ENCODE measurements at places on chromosomes 1 and 21.

- peak; percentile 21 for DNase-seq
These were observed 68.7 kb downstream of the TRIM11 start for GRCh38 chr1:228337711-228338520.

DNA sequence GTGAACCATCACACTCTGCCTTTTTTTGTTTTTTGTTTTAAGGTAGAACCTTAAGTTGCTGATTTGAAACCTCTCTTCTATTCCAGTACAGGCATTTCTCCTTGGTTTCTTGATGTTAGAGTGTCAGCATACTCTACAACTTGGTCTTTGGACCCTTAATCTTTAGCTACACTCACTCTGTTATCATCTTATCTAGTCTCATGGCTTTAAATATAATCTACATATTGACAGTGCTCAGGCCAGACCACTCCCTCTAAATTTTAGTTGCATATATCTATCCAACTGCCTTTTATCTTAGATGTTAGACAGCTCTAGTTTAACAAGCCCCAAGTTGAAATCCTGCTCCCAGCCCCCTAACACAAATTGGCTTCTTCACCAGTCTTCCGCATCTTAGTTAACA is 22.1 kb downstream of the NME7 start:
- no peak for DNase-seq

- no peak for DNase-seq
These were observed 65.6 kb upstream of the ERRFI1 start for GRCh38 chr1:8091691-8092090.

DNA sequence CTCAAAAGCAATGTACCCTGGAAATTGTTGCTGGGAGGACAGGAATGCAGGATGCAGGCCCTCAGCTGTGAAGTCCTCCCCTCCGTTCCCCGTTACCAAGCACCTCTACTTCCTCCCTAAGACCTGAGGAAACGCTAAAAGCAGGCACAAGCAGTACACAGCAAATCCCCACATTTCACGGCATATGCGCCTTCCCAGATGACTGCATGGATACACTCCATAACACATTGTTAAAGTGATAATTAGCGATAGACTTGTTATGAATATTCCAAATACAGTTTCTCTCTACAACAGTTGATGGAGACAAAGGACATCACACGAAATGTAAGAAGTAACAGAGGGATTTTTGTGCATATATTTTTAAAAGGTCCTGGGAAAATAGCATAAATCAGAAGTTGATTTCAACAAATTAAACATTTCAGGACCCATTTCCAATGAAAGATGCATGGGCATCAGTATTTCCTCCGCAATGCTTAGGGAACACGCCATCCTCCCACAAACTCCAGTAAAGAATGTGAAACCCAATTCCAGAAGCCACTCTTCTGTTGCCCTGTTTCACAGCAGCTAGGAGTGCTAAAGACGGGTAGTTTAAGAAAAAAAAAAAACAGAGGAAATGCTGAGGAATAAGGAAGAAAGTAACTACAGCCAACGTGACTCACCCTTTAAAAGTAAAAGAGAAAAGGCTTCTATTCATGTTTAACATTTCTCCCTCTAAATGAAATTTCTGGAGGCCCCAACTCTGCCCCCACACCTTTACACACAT is 75.5 kb downstream of the HIVEP3 start:
- no peak for DNase-seq

- no peak for DNase-seq
These were observed 74.6 kb downstream of the DPT start for GRCh38 chr1:168654198-168654915.

- no peak for DNase-seq
These were observed 19.0 kb upstream of the LRRC52 start for GRCh38 chr1:165524639-165525285.

DNA sequence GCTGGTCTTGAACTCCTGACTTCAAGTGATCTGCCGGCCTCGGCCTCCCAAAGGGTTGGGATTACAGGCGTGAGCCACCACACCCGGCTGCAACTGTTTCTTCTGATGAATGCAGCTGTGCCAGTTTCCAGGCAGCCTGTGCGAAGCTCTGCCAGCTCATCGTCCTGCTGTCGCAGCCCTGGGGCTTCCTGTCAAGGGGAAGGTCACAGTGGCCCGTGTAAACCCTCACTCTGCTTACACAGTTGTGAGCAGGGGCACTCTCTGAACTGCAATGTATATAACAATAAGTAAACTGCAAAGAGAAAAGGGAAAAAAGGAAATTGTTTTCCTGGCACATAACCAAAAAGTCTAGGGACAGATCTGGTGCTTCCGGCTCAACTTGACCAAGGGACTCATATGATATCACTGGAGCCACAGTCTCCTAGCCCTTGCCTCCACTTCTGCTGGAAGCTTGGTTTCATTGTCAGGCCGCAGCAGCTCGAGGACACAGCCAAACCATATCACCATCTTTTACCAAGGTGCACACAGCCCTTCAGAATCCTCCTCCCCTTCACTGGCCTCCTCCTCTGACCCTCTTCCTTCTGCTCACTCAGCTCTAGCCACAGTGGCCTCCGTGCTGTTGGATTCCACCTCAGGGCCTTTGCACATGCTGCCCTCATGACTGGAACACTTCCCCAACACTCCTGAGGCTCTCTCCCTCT is 22.8 kb upstream of the LBR start:
- no peak for DNase-seq

DNA sequence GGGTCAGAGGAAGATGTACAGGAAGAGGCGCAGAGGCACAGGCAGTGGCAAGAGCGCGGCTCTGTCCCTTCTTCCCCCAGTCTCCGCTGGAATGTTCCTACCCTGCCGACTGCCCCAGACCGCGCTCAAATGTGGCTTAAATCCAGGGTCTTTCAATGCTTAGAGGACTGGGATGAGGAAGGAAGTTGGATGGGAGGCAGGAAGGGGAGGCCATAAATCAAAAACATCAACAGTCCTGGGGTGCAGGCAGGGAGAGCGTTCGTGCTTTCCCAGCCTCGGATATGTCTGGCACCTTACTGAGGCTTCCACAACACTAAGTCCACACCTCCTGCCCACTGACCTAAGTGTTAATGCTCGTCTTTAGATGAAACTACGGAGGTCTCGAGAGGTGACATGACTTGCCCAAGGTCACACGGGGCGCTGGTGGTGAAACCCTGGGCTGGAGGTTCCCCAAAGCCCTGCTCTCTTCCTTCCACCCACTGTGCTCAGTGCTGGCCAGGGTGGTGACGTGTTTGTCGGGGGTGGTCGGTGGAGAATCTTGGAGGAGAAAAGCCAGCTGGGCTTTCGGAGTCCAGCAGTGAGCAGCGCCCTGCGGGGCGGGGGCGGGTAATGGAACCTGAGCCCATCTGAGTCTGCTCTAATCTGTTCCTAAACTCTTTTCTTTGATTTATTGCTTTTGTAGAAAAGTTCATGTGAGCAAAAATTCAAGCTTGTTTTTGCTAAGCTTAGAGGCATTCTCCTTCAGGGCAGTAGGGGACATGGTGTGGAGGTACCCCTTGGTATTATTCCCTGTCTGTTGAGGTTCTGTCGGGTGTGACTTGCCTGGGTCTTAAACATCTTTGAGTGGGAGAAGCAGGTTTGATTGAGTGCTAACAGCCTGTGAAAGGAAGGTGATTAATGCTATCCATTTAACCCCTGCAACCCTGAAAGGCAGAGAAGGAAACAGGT is 708 bp downstream of the CDA start:
- no peak for DNase-seq

DNA sequence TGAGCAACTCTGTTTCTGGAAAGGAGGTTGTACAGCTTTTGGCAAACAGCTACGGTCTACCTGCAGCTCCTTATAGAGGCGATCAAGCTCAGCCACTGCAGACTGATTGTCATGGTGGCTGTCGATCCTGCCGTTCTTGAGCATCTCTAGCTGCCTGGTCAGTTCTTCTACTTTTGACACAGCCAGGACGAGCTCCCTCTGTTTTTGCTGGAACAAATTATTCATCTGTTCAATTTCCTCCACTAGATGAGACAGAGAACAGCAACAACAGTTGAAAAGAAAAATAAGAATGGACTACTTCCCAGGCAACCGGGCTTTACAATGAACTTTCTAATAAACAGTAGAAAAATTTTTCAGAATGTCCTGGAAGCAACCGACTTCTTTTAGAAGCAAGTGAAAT is 42.5 kb downstream of the TP53BP2 start:
- no peak for DNase-seq

DNA sequence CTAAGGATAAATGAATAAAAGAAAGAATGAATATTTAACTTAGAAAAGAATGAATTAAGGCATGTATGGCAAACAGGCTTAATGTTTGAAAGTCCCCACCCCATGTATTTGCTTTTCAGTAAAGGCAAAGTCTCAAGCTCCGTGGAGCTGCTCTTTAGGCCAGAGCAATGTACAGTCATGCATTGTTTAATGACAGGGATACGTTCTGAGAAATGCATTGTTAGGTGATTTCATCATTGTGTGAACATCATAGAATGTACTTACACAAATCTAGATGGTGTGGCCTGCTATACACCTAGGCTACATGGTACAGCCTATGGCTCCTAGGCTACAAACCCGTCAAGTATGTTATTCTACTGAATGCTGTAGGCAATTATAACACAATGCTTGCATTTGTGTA is 51.6 kb upstream of the SPATA6 start:
- DNase-seq, result no peak

DNA sequence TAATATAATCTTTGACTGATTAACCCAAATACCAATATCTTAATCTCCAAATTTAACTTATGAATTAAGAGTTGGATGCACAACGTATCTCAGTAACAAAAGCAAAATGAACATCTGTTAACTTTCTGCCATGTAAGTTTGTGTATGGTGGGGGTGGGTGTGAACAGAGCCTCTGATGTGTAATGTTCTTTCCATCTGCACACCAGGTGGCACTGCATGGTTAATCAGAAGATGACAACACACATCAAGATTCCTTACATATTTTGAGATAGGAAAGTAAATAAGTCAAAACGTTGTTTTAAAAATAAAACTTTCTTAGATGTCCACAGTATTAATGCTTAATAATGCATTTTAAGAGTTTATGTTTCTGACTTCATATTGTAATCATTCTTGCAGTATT is 251.9 kb downstream of the DPYD start:
- no peak for DNase-seq

DNA sequence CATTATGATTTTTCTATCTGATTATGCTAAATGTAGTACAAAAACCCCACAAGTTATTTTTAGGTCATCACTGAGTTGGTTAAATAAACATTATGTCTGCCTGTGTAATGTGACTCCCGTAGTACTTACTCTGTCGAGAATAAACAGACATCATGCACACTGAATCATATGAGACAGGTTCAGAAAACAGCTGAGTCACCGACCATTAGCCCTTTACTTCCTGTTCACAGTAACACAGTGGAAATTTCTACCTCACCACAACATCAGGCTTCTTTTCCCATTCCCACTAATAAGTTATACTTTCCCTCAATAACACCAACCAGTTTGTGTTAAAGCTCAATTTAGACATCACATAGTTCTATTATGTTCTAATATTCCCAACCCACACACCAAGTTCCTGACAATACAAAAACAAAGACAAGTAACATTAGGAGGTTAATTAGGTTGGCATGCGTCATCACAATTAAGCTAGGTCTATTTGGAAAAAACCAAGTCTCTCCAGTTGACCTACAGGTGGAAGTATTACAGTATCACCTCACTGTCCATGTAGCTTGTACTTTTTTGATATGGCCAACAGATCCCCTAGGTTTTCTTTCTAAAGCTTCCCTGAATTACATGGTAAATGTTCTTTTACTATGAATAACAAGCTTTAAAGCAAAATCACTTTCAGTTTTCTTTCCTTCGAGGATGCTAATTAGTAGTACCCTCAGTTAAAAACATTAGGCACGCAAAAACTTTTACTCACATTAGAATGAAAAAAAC is 154.2 kb downstream of the EIF4G3 start:
- no peak for DNase-seq

DNA sequence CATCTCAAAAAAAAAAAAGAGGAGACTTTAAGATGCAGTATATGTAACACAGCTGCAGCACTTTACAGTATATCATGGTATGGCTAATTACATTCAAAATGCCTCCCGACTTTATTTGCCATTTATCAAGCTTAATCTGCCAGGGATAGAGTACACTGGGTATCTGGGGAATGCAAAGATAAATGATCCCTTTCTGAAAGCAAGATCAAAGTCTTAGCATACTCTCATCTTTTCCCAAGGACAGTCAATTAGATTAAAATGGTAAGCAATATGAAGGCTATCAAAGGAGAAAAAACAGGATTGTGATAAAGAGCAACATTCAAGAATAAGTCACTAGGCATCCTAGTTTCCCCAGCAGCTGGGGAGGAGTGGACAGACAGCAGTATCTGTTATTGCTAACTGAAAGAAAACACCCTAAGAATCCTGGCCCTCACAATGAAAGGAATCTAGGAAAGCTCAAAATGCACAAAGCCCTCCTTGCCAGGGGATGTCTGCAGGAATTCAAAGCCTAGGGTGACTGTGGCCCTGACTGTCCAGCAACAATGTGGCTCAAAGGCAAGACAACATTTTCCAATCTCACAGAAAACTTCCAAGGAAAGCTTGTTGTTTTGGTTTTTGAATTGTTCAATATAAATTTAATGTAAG is 56.7 kb upstream of the RAP1GAP start:
- no peak for DNase-seq

- DNase-seq, result no peak
These were observed 1.1 kb downstream of the C21orf58 start for GRCh38 chr21:46322351-46323226.

GRCh38 chr1:7941437-7941793 is 776 bp upstream of the TNFRSF9 start:
- no peak for DNase-seq

GRCh38 chr1:53061859-53062707 is at the start of gene PODN:
PODN (plus strand) TSS chr1:53062213; CDS start chr1:53069856, 7,643 bp downstream.
- no peak for DNase-seq

GRCh38 chr1:7177021-7177420 is 391.8 kb downstream of the CAMTA1 start:
- no peak for DNase-seq

GRCh38 chr1:203120325-203121153 is 7.0 kb upstream of the ADORA1 start:
- DNase-seq, result no peak

DNA sequence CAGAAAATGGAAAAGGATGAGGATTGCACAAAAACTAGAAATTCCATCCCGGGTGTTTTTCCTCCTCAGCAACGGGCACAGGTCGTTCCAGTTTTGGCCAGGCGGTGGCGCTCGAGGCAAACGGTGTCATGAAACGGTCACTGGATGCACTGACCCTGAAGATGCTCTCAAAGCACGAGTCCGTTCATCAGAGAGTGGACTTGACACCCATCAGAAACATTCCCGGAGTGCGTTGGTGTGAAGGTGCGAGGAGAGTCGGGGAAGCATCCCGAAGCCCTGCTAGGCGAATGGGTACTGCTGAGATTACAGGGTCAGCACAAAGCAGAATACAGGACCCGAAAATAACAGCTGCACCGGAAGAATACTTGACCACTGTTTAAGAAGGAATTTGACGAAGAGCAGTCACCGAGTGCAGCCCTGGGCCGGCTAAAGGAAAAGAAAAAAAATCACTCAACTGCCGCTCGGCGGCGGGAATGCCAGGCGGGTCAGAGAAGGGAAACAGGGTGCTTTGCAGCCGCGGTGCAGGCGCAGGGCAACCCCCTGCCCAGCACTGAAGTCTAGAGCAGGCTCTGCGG is 71.7 kb upstream of the ETS2 start:
- no peak for DNase-seq

- DNase-seq, result no peak
These were observed 38.5 kb upstream of the ENAH start for GRCh38 chr1:225691377-225691776.

GRCh38 chr1:56517404-56518130 is 61.8 kb downstream of the PLPP3 start:
- DNase-seq, result no peak

All from RWPE2 (cell line).